ENCODE measurements at places on chromosomes 11 and 22.

DNA sequence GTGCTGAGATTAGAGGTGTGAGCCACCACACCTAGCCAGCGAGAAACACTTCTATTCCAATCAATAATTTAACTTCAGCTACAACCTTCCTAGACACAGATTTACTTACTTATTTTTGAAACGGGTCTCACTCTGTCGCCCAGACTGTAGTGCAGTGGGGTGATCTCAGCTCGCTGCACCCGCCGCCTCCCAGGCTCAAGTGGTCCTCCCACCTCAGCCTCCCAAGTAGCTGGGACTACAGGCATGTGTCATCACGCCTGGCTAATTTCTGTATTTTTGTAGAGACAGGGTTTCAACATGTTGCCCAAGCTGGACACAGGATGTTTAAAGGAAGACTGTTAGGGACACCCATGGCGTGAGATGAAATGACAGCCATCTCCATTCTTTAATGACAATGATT, 61.3 kb downstream of the MICAL3 start:
- no peak for DNase-seq

- DNase-seq: no peak
These were observed 22.3 kb downstream of the ZBTB16 start for GRCh38 chr11:114081641-114082414.

- no peak for DNase-seq
These were observed 100.6 kb downstream of the FBXO7 start for GRCh38 chr22:32574958-32575910.

DNA sequence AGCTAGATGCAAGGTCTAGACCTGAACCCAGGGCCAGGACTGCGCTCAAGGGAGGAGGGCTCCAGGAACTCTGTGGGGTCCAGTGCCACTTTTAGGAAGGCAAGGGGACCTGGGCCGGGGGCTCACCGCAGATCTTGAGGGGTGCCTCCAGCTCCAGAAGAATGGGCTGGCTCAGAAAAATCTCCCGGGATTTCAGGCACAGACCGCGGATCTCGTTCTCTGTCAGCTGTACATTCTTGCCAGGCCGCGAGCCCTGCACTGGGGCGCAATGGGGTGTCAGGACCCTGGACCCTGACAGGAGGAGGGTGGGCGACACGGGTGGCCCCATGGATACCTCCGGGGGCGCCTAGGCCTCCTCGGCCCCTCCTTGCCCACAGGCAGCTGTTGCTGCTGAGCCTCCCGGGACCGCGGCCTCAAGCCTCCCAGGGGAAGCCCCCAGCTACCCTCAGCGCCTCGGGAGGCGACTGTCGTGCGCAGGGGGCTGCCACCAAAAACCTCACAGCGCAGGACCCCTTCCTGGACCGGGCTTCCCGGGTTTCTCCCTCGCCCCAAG, 640 bp downstream of the PPP1CA start:
- DNase-seq: no peak

DNA sequence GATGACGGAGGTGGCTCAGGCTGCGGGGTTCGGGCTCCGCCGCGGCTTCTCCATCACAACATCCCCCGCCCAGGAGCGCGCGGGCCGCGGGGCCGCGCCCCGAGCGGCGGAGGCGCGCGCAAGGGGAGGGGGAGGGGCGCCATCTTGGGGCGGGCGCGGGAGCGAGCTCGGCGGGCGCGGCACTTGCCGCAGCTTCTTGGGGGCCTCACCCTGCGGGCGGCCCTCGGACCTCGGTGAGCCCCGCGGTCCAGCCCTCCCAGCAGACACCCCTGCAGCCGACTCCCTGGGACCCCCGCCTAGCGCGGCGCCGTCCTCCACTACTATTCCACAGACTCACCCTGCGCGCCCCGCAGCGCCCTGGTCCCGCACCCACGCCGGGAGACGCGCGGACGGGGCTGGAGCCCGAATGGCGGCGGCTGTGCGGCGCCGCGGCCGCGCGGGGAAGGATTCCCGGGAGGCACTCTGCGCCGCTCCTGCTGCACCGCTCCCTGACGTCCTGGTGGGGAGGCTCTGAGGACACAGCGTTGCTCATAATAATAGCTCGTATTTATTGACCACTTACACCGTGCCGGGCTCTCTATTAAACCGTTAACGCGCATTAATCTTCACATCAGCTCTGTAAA, at the start of gene APBB1:
TSS of gene APBB1 (minus strand) at position 86 of the 623 bp plus-strand sequence. CDS start 7,747 bp downstream, outside the sequence.
- peak; percentile 59 for DNase-seq

GRCh38 chr11:66479394-66480116, 679 bp upstream of the DPP3 start:
- DNase-seq: no peak

DNA sequence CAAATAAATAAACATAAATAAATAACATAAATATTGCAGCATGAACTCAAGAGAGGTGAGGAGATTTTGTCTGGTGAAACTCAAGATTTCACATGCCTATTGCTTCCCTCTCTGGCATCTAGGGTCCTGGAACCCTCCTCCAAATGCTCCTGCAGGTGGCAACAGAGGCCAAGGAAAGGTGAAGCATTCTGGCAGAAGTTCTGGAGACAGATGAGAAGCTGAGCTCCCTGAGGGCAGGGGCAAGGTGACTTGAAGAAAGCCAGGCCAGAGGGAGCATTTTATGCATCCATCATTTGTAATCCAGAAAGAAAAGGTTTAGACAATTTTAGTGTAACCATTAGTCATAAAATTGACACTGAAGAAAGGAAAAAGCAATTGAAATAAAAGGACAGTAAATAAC, 64.9 kb downstream of the ENDOD1 start:
- DNase-seq: peak; percentile 64

GRCh38 chr11:131859538-131860210, 489.3 kb downstream of the NTM start:
- no peak for DNase-seq

- peak; percentile 45 for DNase-seq
These were observed 670 bp downstream of the NEFH start for GRCh38 chr22:29480512-29481264.

- DNase-seq: no peak
These were observed 17.4 kb downstream of the SLC37A2 start for GRCh38 chr11:125080531-125080911.

GRCh38 chr22:39251762-39252460, 7.1 kb upstream of the PDGFB start:
- no peak for DNase-seq

DNA sequence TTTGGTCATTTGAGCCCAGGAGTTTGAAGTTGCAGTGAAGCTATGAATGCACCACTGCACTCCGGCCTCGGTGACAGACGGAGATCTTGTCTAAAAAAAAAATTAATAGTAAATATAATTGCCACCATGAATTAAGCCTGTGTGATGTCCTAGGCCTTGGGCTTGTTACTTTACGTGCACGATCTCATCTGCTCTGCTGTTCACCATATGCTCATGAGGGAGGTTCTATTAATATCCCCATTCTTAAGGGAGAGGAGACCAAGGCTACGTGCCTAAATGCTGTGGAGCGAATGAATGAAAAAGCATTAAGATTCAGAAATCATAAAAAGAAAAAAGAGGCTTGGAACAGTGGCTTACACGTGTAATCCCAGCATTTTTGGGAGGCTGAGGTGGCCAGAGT, 2.6 kb upstream of the ATG2A start:
- no peak for DNase-seq

DNA sequence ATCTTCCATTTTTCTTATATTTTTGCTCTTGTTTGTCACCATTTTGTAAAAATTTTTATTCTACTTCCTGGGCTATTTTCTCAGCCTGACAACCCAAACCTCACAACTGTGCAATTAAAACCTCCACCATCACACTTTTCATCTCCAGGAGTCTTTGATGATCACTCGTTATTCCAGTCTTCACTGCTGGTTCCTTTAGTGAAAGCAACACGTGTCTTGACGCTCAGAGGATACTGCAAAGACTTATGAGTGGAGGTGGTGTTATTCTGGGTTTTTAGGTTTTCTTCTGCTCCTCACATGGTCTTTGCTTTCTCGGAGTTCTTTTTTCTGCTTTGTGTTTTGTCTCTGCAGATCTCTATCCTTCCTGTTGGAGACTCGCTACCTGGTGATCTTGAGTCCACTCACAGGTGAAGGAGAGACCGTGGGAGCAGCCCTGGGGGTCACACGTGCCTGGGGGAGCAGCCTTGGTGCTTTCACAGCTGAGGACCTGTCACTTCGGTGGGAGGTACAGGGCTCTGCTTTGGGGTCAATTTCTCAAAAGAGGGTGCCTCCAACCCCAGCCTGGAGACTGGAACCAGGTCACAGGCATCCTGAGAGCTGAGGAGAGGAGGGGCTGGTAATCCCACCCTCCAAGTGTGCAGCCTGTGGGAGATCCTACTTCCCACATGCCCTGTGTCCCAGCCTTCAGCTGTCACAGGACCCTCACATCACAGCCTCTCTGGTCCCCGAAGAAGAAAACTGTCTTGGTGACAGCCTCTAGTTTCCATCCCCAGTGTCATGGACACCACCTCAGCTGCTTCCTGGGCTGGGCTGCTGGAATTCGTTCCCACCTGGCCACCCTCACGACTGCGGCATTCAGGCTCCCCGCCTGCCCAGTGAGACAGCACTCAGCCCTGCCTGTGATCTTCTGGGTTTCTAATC, 11.0 kb downstream of the SULT4A1 start:
- DNase-seq: no peak

- no peak for DNase-seq
These were observed 13.7 kb downstream of the PDHX start for GRCh38 chr11:34929794-34930763.

DNA sequence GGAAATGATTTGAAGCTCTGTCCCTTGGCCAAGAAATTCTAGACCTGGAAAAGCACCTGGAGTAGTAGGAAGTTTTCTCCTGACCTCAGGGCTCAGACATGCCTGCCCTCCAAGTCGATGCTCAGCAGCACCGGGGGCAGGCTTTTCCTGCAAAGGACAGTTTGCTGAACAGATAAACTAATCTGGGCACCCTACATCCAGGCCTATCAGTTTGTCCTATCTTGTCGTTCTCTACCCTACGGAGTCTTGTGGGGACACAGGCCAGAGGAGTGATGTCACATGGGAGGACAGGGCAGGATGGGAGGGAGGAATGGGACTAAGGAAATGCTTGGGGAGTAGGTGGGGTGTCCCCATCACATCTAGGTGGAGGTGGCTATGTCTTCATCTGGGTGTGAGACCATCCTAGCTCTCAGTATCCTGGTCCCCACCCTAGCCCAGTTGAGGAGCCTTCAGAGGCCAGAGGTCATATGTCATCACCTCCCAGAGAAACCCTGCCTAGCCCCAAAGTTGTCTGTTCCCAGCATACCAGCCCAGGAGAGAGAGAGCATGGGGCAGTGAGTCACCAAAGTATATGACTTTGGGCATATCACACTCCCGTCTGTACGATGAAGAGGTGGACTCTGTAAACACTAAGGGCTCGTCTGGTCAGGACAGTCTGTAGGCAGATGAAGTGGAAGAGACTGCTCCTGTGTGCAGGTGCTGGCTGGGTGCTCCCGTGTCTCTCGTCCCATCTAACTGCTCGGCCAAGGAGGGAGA, 18.1 kb upstream of the FCHSD2 start:
- DNase-seq: no peak

GRCh38 chr22:36211237-36211861, 9.7 kb upstream of the APOL4 start:
- DNase-seq: no peak

GRCh38 chr22:17096071-17096470, 11.3 kb downstream of the IL17RA start:
- no peak for DNase-seq

- no peak for DNase-seq
These were observed 562 bp downstream of the DGAT2 start for GRCh38 chr11:75768909-75769771.

DNA sequence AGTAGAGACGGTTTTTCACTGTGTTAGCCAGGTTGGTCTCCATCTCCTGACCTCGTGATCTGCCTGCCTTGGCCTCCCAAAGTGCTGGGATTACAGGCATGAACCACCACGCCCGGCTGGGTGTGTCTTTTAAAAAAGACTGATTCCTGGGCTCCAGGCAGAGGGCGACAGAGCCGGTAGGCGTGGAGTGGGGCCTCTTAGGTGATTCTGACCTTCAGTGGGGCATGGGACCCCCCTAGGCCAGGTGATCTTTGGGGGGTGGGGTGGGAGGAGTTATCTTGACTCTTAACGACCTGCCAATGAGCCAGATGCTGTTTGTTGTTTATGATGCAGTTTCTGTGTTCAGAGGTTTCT, 12.9 kb upstream of the SORL1-AS1 start:
- DNase-seq: no peak

- peak; percentile 2 for DNase-seq
These were observed 657 bp downstream of the IGHMBP2 start for GRCh38 chr11:68904248-68904847.

DNA sequence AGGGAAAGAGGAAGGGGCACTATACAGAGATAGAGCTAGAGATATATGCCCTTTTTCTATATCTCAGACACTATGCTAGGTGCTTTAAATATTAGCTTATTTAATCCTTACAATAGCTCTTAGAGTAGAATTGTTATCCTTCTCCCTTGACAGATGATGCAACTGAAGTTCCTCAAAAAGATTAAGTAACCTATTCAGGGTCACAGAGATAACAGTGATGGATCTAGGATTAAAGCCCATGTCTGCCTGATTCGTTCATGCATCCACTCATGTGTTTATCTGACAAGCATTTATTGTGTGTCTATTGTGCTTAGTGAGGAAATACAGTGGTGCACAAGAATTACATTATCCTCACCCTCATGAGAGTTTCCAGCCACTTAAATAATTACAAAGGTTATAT, 8.7 kb downstream of the CCDC83 start:
- no peak for DNase-seq

- DNase-seq: peak; percentile 42
These were observed 759 bp downstream of the DESI1 start for GRCh38 chr22:41619979-41620588.

- no peak for DNase-seq
These were observed 32.3 kb downstream of the ELF5 start for GRCh38 chr11:34481307-34481706.

GRCh38 chr22:39937906-39938305, 22.3 kb upstream of the TMA7B start:
- no peak for DNase-seq

DNA sequence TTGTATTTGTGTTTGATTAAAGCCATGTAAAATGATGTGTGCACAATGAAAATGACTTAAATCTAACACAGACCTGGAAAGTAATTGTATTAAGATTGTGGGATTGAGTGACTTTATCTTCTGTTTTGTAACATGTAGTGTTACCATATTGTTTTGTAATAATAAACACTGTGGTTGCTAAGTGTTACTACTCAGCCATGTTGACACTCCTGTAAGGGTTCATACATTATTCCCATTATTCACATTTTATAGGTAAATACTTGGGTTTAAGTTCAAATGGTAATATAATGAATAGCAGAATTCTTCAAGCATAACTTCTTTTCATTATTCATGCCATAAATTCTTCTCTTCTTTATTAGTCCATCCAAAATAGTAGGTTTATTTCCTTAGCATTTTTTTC, 69.0 kb downstream of the ZC3H12C start:
- no peak for DNase-seq

- DNase-seq: no peak
These were observed 35.6 kb upstream of the PSMA1 start for GRCh38 chr11:14555818-14556217.

GRCh38 chr11:35550374-35551036, 25.1 kb upstream of the PAMR1 start:
- no peak for DNase-seq
